ENCODE measurements at places on chromosomes 16 and 17.

- no peak for DNase-seq
Observed at GRCh38 chr16:57541754-57542435, 548 bp upstream of the ADGRG5 start.

GRCh38 chr16:89442588-89442987, 47.8 kb downstream of the ANKRD11 start:
- DNase-seq: no peak

GRCh38 chr17:41932816-41933389, 2.5 kb downstream of the ODAD4 start:
- no peak for DNase-seq

DNA sequence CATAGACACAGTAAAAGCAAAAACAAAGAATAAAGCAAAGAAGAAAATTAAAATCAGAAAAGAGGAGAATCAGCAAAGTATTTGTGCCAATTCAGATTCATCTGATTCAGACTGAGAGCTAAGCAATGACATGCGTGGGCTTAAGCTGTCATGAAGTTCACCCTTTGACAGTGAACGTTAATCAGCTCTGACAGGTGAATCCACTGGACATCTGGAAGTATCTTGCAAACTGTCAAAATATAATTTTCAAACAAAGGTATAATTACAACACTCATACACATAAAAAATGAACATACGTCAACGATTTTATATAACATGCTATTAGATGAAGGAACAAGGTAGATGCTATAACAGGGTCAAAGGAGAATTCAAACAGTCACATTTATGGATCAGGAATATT, 596.3 kb upstream of the SALL1 start:
- no peak for DNase-seq

DNA sequence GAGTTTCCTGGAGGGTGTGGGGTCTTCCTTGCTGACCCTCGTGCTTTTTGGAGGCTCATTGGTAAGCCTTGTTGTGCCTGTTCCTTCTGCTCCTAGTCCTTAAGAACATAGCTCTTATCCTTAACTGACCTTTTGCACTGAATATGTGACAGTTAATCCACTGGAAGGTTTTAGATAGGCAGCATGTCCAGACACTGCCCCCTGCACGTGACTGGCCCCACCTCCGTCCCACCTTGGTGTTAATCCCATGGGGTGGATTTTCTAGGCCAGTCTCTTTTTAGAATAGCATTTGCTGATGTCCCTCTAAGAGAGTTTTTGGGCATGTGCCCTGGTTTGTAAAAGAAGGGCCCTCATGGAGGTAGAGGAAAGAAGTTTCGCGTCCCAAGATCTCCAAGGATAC, 58.3 kb downstream of the RBFOX1 start:
- no peak for DNase-seq

DNA sequence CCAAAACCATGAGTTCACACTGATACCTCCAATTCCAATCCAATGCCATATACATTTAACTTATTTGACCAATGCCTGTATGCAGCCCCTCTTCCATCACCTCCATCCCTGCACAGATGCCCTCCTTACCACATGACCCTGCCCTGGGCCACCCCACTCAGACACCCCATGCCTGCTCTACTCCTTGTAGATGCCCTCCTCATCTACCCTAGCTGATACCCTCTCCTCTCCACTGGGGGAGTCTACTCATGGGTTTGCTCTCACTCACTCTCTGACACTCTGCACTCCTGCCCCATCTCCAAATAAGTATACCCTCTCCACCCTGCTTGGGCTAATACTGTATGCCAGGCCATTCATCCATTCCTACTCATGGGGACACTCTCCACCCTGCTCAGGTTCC, 16.0 kb upstream of the CMTM4 start:
- DNase-seq: no peak

GRCh38 chr17:34706029-34706428, 126.6 kb downstream of the TMEM132E start:
- DNase-seq: peak; percentile 37

DNA sequence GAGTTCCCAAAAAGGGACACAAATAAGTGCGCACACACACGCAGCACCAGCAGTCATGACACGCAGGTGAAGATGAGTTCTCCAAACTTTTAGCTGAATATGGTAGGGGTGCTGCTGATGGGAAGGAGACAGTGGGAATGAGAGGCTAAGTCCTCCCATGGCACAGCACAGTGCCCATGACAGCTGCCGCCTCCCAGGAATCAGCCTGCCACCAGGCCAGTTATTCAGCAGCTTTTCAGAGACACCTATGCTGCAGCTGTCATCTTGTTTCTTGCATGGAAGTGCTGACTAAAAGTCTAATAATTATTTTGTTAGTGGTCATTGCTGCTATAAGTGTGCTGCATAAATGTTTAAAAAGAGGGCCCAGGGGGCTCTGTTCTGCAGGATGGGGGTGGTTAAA, 12.2 kb downstream of the WFIKKN2 start:
- DNase-seq: no peak

GRCh38 chr16:23835390-23836077, at the start of gene PRKCB:
PRKCB (plus strand) TSS chr16:23835983.
- peak; percentile 90 for DNase-seq

DNA sequence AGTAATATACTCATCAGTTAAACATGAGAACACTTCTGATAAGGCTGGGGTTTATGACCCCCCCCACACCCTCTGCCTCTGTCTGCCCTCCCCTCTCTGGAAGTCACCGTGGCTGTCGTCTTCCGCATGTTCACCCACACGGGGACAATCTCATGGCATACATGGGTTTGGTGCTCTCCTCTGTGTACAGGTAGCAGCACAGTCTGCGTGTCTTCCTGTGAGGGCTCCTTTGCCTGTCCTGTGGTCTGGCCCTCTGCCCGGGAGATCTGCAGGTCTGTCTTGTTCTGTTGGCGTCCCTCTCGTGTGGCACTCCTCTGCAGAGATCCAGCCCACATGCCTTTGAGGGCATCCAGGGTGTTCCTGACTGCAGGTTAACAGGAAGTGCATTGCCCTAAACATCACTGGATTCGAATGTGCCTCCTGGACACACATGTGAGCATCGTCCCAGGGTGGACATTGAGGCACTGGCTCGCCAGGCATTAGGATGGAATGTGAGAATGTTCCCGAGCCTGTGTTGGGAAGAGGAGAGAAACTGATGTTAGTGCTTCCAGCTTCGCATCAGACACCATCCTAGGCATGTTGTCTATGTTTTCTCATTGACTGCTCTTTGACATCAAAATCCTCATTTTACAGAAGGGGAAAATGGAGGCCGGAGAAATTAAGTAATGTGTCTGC, 54.5 kb downstream of the NKD1 start:
- no peak for DNase-seq

Data from MM.1S (cell line).